Activated naive CD8-positive, alpha-beta T cell treated with anti-CD3 and anti-CD28 coated beads for 36 hours (primary cell): ENCODE measurements at places on chromosomes 1 and 21. TPM values are rescaled to one million over a fixed set of nuclear protein-coding genes. Genes with fewer than 3 reads are reported as not detected.

ACAP3 gene
- 28.4 TPM for total RNA-seq

KCNK2 gene
- not detected for total RNA-seq

C1orf56 gene
- total RNA-seq = 1.1 TPM

KDM1A gene
- 81.6 TPM for total RNA-seq

RXFP4 gene
- not detected for total RNA-seq

LCE2C gene
- not detected for total RNA-seq

NPHS2 gene
- total RNA-seq = not detected

GREM2 gene
- not detected for total RNA-seq

SPRR2F gene
- total RNA-seq = not detected

DNA sequence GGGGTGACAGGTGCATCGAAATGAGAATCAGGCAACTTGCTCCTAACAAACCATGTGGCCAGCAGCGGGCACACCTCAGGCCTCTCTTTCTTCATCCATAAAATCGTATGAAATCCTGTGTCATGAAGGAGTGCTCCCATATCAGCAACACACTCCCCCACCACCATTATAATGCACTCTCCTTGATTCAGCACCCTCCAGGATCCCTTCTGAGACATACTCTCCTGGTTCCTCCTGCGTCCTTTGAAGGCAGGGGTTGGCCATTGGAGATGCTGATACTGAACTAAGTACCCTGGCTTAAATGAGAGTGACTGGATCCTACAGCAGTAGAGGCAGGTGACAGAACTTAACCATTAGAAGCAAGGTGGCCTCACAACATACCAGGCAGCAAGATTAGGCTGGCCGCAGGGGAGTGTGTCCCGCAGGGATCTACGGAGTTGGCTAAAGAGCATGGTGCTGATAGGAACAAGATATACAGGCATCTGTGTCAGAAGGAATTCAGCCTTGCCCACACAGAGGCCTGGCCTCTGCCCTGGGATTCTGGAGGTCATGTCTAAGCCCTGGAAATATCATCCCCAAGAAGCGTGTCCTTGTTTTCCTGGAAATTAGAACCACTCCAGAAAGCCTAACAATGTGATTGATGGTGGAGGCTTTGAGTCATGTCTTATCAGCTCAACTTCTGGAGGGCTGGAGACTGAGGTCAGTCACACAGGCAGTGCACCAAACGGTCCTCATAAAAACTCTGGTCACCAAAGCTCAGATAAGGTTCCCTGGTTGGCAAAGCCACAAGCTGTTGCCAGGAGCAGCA, 16.8 kb downstream of the S100A7A start:
- DNase-seq = no peak

DNA sequence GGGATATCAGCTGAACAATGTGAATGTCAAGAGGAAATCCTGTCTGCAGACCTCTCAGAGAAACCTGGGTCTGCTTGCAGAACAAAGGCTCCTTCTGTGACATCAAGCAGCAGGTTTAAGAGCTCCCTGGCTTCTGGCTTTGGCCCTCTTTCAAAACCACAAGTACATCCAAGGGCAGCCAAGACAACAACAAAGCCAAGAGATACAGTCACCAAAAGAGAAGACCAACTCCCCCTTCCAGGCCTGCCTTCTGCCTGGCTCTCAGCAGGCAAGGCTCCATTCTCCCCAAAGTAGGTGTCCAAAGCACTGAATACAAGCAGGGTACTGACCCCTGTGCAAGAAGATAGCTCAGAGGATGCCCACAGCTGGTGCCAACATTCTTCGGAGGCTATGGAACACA, 11.5 kb downstream of the BCAR3 start:
- no peak for DNase-seq

DNA sequence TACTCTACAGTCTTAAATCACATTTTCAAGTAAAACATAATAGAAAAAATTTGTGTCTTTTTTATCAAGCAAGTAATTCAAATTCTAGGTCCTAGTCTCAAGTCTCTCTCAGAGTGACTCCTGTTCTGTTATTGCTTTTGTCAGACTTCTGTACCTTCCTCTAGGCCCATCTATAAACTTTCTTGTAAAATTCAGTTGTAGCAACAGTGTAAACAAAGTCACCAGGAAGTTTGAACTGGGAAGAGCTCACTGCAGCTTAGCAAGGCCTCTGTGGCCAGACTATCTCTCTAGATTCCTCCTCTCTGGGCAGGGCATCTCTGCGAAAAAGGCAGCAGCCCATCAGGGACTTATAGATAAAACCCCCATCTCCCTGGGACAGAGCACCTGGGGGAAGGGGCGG, 13.5 kb upstream of the ZNF678 start:
- DNase-seq = no peak

DNA sequence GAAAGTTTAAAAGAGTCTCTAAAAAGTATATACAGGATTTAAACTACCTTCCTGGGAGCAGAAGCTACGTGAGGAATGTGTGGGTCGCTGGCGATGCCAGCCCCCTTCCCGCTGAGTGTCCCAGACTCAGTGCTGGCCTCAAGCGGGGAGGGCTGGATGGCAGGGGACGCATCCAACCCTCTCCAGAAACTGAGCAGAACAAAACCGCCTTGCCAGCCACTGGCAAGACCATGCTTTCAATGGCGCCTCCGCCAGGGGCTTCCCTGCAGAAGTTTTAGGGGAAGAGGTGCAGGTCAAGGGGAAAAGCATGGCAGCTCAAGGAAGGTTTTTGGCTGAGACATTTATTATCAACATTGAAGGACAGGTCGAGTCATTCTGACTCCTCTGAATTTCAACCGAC, 26.1 kb downstream of the NADK start:
- no peak for DNase-seq

DNA sequence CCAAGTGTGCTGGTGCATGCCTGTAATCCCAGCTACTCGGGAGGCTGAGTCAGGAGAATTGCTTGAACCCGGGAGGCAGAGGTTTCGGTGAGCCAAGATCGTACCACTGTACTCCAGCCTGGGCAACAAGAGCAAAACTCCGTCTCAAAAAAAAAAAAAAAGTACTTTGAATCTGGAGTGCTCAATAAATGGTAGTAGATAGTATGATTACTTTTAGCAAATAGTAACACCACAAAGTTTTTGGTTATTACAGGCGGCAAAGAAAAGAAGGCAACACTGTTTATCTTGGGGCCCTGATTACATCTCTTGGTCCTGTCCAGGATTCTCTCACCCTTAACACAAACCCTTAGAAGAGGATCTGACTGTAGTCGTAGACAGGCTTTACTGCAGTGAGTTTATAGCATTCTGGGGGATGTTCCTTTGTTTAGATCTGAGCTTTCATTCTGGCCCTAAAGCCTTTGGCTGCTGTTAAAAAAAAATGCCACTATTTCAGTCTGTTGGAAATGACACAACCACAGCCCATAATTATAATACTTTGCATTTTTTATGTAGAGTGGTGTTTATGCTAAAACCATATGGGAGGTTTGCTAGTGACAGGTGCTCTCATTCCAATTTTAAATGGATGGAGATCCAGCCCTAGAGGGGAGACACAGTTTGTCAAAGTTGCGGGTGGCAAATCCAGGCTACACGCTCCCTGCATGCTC, 79.7 kb upstream of the SLC2A1 start:
- no peak for DNase-seq

- DNase-seq = no peak
These were observed 93.9 kb downstream of the KIF1B start for GRCh38 chr1:10304295-10304694.

DNA sequence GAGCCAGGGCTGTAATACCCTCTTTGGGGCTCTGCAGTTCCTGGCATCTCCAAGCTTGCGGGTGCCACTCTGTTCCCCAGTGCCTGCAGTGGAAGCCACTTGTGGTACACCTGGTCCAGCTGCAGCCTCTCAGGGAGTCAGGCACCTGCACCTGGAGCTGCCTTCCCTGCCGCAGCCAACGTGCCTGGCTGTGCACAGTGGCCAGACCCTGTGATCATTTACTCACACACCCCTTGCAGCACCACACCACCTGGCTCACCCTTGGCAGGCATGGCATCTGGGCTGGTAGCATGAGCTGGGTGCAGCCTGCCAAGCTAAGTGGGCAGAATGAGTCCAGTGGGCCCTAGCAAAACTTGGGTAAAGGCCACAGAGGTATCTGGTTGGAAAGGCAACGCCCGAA, 51.1 kb upstream of the NTPCR start:
- DNase-seq = no peak

DNA sequence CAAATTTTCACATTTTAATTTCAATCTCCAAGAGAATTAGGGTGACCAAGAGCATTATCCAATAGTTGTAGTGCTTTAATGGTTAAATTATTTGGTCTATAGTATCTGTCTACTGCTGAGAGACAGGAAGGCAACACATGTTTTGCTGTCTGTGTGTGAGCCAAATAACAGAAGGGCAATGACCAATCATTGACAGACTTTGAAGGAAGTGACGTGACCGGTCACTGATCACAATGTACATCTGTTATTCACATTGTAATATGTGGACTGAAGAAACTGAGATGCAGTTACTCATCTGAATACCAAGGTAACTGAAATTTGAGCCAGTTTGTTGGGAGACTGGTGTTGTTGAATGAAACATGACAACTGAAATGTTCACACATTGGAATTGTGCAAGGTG, 196.7 kb downstream of the LRRC40 start:
- no peak for DNase-seq

- DNase-seq = no peak
These were observed 74.8 kb upstream of the ATP1B1 start for GRCh38 chr1:169031566-169032224.

DNA sequence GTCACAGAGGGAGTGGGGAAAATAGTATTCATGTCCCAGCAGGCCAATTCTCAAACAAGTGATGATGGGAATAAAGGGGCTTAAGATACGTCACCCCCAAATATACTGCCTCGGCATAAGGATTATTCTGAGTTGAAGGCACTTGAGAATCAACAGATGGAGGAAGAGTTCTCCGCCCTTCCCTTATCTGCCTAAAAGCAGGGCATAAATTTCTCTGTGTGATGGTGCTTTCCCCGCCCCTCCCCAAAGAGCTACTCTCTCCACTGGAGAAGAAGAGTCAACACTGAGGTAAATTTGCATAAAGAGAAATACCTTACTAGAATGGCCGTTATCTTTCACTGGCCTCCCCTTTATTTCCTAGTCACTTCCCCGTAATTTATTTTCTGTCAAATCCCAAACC, 18.7 kb downstream of the BECN2 start:
- DNase-seq = no peak

GRCh38 chr1:213484333-213484732, 433.3 kb downstream of the RPS6KC1 start:
- no peak for DNase-seq

DNA sequence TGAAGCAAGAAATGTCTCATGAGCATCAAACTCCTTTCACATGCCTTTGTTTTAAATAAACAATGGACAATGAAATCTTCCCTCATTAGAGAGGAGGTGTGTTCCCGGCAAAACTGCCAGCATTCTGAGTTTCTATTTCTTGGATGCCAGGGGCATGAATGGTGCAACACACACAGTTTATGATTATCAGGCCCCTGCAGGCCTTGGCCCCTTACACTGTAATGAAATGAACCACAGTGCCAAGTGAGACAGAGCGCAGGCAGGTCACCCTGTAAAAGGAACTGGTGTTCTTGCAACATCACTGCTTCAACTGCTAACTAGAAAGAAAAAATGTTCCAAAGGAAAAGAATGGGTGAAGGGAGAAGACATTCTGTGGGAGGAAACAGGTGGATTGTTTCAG, 3.8 kb upstream of the PIGC start:
- DNase-seq = no peak
